NCI-H1930 (cell line): ENCODE measurements at places on chromosomes 5 and 9.
A peak's percentile ranks its signal among the peaks of the same experiment; 100 is the strongest.

- DNase-seq, result no peak
Observed at GRCh38 chr5:150261231-150261630, 28.3 kb downstream of the CAMK2A start.

- DNase-seq, result no peak
Observed at GRCh38 chr5:10576121-10576789, 12.4 kb downstream of the ANKRD33B start.

- no peak for DNase-seq
Observed at GRCh38 chr5:84378961-84379360, 5.7 kb downstream of the EDIL3 start.

DNA sequence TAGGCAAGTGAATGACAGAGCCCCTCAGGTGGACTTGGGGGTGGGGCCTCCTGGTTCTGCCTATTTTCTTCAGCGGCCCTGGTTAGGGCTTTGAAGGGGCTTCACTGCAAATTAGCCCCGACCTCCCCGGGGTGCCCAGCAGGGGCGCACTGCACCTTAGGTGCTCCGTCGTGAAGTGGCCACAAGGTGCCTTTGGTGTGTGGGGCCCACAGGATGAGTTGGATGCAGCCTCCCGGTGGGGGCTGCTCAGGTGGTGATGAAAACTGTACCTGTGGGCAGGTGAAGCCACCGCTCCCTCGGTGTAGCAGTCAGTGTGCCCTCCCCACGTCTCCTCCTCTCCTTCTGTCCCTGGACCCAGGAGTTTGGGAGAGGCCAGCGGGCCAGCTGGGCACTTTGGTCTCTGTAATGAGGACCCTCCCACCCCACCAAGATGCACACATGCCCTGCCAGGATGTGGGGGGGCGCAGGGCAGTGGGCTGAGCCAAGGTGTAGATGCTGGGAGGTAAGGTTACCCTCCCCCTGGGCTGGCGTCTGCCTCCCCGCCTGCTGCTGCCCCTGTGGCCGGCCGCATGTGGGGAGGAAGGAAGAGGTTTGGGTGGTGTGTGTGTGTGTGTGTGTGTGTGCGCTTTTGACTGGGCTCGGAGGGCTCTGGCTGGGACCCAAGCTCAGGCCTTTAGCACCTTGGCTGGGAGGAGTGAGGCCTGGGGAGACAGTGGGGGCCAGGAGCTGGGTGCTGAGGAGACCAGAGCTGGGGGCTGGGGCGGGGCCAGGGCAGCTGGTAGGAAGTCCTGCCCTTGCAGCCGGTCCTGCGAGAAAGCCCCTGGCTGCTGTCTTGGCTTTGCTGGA is 55.6 kb downstream of the RXRA start:
- DNase-seq, result no peak

DNA sequence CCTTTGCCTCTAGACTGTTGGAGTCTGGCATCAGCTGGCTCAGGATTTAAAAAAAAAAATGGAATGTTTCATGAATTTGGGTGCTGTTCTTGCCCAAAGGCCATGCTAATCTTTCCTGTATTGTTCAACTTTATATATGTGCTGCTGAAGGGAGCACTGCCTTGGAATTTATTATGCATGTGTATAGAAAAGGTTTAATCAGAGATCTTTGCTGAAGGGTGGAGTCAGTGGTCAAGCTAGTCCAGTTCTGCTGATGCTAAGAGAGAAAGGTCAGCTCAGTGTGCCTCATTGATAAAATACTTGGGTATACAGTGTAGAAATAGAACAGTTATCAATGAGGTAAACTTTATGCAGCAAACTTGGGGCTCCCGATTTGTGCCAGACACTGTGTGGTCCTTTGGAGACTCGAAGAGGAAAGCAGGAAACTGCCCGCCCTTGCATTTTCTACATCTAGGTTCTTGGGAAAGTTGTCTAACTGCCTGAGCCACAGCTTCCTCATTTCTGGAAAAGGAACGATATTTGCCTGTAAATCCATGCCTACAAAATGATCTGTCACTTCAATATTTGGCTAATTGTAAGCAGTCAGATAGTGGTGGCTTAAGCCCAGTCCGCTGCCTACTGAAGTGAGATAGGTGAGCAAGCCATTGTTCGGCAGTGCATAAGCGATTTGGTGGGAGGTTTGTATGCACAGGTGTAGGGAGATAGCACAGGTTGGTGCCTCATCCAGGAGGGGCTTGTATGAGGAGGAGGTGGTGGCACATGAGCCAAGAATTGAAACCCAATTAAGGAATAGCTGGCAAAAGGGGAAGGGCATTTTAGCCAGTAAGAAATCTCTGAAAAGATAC is 29.2 kb upstream of the GTF2H2C start:
- no peak for DNase-seq

GRCh38 chr5:159286420-159287035 is 23.4 kb downstream of the UBLCP1 start:
- no peak for DNase-seq

- DNase-seq, result no peak
Observed at GRCh38 chr5:14268738-14269137, 125.6 kb downstream of the TRIO start.

- DNase-seq, result no peak
Observed at GRCh38 chr9:137865581-137866145, 11.9 kb upstream of the CACNA1B start.

DNA sequence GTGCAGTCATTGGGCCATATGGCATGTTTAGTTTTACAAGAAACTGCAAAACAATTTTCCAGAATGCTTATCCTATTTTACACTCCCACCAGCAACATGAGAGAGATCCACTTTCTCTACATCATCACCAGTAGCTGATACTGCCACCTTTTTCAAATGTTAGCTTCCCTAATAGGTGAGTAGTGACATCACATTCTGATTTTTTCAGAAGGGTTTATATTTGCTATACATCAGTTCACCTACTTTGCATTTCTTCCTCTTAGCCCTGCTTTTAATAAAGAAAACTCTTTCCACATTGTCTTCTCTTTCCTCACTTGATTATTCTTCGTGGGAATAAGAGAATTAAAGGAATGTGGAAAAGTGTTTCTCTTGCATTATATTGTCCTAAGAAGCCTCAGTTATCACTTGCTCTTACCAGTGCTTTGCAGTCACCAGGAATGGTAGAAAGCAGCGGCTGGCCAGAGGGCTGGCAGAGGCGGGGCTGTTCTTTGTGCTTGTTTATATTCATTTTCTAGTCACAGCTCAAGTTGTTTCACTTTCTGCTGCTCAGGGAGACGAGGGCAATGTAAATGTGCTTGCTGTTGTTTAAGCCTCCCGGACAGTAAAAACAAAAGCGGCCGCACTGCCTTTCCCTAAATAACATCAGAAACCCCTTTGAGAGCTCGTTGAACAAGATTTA is 164.8 kb downstream of the HSD17B3 start:
- DNase-seq, result no peak

DNA sequence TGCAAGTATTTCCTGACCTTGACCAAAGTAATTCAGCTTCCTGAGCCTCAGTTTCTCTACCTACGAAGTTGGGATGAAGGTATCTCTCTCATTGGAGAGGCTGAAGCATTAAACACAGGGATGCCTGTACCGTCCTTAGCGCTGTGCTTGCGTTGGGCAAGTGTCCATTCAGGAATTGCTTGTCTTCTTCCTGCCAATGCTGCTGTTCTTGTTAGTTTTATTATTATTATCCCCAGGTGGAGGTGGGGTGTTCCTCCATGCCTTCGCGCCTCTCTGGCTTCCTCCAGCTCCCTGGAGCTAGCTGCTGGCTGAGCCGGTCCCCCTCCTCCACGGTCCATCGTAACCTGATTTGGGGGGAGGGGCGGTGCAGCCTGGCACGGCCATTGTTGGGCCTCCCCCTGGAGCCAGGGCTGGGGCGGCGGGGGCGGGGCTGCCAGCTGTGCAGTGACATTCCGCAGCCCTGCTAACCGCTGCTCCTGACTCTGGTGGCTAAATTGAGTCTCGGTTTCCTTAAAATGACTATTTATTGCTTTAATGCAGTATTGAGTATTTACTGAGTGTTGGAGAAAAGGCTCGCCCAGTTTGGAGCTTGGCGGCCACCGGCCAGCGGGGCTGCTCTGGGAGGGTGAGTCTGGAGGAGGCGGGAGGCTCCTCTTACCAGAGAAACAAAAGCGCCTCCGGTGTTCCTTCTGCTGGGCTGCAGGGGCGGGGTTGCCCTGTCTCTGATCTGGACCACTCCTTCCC is 51.3 kb downstream of the LMX1B start:
- DNase-seq, result no peak

DNA sequence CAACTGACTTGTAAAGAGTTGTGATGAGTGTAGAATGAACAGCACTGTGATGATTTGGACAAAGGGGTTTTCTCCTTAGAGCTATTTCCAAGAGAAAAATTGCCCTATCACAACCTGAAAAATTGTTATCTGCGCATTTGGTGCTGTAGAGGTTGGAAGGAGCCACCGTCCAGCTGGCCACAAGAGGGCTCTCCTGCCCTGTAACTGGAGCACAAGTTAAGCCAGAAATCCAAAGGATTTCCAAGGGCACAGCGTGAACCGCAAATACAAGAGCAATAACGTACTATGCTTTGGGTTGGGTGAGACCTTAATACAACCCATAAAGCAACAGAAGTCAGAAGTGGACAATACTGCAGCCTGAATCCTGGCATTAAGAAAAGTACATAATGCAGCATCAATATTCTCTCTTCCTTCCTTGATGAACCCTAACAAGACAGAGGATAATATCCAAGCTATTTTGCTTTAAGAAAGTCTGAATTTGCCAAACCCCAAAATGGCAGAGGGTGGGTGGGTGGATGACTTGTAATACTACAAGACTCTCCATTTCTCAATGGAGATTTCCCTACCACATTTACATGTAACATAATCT is 56.8 kb upstream of the SMIM32 start:
- peak; percentile 35 for DNase-seq

DNA sequence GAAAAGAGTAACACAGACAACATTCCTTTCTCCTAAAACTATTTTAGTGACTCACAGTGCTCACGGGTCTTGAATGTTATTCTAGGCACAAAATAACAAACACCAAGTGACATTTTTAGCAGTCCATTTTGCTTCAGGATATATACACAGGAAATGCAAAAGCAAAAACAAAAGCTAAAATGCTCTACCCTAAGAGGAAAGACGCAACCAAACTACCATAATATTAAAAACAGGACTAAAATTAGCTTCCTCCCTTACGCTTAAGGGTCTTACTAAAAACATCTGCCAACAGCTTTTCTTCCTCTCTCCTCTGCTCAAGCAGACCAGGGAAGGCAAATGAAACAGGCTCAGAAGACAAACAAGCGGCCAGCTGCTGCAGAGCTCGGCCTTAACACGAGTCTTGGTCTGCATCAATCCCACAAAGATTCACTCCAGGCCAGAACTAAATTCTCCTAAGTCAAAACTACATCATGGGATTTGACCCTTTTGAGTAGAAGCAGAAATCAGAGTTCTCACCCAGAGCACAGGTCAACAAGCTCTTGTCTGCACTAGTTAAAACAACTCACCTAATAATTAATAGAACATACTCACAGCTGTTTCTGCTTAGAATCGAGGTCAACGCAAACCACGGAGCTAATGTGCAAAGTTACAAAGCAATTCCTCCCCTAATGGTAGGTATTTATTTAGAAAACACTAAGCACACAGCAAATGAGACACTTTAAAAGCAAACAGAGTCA is 62.3 kb downstream of the RAPGEF1 start:
- no peak for DNase-seq

- DNase-seq, result no peak
Observed at GRCh38 chr5:66894480-66895240, 298.5 kb downstream of the MAST4 start.

DNA sequence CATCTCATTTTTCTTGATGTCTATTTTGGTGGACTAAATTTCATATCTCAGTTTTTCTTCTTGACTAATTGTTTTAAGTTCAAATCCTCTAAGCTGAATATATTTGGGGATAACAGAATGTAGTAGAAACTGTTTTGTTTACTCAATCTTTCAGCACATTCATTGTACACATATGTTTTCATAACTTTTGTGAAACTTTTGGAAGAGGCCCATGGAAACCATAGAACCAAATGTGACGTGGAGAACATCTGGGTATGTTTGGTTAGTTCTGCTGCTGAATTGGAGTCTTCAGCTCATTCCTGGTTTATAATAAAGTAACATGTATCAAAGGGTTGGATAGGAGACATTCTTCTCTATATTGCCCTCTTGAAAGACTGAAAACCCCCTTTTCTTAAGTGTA is 88.4 kb downstream of the CCDC171 start:
- no peak for DNase-seq

- DNase-seq, result no peak
Observed at GRCh38 chr5:146877178-146877681, 1.3 kb downstream of the PPP2R2B start.

- DNase-seq, result no peak
Observed at GRCh38 chr9:109176386-109176785, 9.3 kb upstream of the FRRS1L start.

DNA sequence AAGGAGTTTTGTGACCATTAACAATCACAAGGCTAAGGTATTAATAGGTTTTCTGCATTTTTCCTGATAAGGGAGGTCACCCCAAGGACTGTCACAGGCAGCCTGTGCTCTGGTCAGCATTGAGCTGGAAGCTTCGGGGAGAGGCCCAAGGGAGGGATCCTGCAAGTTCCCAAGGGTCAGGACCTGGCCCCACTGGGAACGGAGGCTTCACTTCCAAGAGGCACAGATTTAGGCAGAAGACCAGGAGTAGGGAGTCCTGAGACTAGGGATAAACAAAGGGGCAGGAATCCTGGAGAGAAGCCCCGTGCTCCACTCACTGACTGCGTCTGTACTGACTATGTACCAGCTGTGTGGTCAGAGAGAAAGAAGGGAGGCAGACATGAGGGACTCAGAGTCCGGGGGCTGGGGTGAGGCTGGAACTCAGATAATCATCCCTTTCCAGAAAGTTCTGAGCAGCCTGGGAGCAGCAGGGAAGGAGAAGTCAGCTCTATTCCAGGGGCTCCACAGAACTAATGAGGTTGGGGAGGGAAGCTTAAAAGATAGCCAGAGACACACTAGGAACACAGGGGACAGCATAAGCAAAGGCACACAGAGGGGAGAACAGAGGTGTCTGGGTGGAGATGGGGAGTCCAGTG is 37.8 kb downstream of the B4GALT1 start:
- DNase-seq, result no peak

- DNase-seq, result no peak
Observed at GRCh38 chr5:57903458-57903857, 420.8 kb upstream of the ACTBL2 start.
